ENCODE measurements at places on chromosomes 1 and 21.

GRCh38 chr1:75472089-75472970, 138.6 kb downstream of the SLC44A5 start:
- DNase-seq, result no peak

DNA sequence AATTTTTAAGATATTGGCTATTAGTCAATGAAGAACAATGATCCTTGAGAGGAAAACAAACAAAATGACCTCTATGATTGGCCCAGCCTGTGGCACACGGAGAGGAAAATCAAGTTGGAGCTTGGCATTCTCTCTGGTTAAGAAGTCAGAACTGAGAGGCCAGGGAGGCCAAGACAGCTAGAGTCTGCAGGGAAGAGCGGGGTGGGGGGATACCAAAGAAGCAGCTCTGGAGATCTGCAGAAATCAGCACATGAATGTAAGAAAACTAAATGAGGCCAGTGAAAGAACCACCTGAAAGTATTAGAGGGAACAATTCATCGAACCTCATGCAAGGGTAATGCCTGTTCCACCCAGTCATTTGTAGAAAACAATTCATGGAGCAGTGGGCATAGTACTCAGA, 23.8 kb upstream of the C1orf115 start:
- no peak for DNase-seq

GRCh38 chr1:3608154-3608553, 3.2 kb downstream of the MEGF6 start:
- no peak for DNase-seq

GRCh38 chr1:34929497-34929852, at the start of gene DLGAP3:
Gene DLGAP3, minus strand, starts transcription at chr1:34929650. Its CDS starts 24,267 bp downstream, at chr1:34905383.
- no peak for DNase-seq

DNA sequence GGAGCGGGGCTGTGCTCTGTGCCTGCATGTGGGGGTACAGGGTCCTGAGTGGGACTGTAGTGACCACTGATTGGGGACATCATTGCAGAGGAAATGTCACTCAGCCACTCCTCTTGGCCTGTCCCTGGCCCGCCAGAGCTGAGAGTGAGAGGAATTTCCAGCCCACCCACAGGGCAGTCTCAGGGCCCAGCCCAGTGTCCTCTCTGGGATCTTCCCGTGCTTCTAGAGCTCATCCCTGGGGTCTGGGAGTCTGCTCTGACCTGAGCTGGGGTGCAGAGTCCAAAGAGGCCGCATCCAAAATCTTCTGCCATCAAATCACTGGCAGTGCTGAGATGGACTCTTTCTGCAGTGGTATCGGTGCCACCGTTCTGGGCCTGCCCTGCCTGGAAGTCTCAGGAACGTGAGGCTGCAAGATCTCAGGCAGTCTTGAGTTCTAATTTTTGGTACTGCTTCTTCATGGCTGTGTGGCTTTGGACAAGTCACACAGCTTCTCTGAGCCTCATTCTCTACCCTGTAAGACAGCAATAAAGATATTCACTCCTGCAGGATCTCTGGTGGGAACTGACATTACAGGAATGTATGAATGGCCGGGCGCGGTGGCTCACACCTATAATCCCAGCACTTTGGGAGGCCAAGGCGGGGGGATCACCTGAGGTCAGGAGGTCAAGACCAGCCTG, 100.8 kb upstream of the TARDBP start:
- no peak for DNase-seq

- no peak for DNase-seq
Measured at GRCh38 chr1:170461291-170461747, 70.6 kb upstream of the GORAB start.

DNA sequence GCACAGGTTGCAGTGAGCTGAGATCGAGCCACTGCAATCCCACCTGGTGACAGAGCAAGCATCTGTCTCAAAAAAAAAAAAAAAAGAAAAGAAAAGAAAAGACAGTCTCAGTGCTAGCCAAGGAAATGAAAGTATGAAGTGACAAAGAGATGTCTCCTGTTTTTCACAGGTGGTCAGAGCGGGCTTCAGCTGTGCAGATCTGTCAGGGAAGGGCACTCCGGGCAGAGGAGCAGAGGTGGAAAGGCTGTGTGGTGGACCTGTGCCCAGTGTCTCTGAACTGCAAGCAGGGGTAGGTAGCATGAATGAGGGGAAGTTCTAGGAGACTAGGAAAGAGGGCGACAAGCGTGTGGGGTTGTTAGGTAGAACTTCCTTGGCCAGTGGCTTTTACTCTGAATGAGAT, 67.5 kb downstream of the CD247 start:
- no peak for DNase-seq
